ENCODE measurements at places on chromosomes 1 and 21. TPM values are rescaled to one million over a fixed set of nuclear protein-coding genes. Genes with fewer than 3 reads are reported as not detected.

GRCh38 chr1:154568157-154568815, 708 bp downstream of the CHRNB2 start:
- no peak for DNase-seq

GRCh38 chr1:147169171-147169570, 3.1 kb downstream of the PRKAB2 start:
- no peak for DNase-seq

GRCh38 chr1:241997401-241997998, 1.4 kb downstream of the MAP1LC3C start:
- DNase-seq, result no peak

GRCh38 chr1:181094416-181095212, 6.1 kb downstream of the IER5 start:
- DNase-seq, result peak; percentile 66

DNA sequence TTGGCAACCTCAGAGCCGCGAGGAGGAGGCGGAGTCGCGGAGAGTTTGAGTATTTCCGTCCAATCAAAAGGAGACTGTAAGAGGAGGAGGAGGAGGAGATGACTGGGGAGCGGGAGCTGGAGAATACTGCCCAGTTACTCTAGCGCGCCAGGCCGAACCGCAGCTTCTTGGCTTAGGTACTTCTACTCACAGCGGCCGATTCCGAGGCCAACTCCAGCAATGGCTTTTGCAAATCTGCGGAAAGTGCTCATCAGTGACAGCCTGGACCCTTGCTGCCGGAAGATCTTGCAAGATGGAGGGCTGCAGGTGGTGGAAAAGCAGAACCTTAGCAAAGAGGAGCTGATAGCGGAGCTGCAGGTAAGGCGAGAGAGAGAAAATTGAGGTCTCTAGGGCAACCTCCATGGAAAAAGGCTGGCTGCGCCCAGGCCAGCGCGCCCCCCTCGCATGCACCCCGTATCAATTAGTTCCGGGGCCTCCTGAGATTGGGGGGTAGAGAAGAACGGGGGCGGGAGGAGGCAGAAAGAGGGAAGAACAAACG, at the start of gene PHGDH:
Gene PHGDH, plus strand, starts transcription at position 131 of the 538 bp plus-strand sequence. Its CDS starts 89 bp downstream, at position 220.
- peak; percentile 74 for DNase-seq

- no peak for DNase-seq
Measured at GRCh38 chr1:183097438-183098051, 74.3 kb downstream of the LAMC1 start.

DNA sequence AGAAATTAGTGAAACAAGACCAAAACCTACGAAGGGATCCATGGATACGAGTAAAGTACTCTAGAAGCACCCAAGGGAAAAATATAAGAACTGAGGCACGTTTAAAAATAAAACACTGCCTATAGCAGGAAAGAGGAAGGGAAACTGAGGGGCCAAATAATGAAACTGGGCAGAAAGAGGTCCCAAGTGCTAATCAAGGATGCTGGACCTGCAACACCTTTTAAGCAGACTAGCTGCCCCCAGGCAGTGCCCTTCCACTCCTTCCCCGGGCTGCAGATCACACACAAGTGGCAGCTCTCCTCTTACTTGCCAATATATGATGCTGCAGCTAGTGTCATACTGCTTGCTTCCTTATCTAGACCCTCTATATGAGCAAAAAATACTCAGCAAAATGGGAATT, 7.6 kb upstream of the OTUD7B start:
- no peak for DNase-seq

DNA sequence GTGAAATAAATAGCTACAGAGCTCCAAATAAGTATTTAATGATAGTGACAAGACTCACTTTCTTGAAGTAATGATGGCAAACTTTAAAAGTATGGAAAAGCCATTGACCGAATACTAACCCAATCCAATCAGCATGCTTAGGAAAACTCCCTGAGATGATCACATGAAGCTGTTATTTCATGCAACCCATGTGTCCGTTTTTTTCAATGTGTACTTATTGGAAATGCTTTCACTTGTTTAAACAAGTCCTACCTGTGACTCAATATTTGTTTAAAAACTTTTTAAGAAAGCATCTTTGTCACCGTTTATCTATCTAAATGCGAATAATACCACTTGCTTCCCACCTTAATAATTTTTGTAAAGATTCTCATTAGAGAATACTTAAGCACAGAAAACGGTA, 185.8 kb downstream of the NRIP1 start:
- no peak for DNase-seq

DNA sequence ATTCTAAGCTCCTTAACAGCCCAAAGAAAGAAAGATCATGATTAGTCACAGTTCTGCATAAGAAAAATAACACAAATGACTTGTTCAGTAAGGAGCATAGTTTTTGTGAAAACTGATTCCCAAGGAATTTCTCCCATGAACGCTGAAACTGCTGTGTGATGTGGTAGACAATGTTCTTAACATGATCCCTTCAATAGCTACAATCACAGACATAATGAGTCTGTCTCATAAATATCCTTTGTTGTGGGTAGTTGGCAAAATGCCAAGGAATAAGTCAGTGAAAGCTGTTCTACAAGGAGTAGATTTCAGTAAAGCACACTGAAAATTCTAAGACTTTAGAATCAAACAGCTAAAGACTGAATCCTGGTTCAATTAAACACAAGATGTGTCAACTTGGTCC, 404.8 kb downstream of the HLX start:
- no peak for DNase-seq

DNA sequence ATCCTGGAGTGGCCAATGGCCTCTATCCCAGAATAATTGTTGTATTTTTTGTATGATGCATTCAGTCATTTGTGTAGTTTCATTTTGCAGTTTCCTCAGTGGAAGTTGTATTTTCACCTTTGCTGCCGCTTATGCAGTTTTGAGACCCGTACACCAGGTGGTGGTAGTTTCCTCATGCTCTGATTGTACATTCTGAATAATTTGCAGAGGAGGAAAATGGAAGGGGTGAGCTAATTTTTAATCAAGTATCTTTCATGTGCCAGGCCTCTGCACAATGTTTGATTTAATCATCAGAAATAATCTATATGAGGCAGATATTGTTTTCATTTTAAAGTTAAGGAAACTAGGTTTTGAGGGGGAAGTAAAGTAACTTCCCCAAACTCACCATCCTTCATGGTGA, 29.5 kb downstream of the HLX start:
- DNase-seq, result no peak

DNA sequence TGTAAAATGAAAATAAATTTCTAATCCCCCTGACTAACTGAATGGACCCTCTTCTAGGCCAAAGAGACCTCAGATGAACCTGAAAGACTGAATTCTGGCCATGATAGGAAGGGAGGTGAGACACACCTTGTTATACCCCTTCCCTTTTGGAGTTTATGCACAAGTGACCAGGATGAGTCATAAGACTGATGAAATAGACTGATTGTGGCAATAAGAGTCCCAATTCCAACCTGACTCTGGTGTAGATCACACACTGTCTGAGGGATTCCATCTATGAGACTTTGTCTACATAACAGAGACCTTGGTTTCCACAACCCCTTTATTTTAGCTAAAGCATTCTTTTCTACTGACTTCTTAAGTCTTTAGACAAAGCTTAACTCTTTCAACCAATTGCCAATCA, 13.5 kb upstream of the OR2G2 start:
- DNase-seq, result no peak

- no peak for DNase-seq
Measured at GRCh38 chr1:32705516-32705915, 2.9 kb upstream of the SYNC start.

DNA sequence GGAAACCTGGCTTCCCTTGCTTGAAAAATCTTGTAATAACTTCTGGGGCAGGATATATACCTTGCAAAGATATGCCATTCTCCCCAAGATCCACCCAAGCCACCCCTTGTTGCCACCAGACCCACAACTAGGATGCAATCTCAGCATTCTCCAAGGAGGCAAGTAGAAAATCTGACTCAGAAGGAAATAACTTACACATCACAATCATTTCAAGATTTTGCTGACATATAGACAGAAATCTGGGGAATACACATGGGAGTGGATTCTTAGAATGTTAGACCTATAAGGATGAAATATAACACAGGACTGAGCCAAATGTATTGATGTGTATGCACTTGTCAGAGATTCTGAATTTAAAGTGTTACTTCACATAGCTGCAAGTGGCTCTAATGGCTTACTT, 14.8 kb upstream of the ZDHHC18 start:
- DNase-seq, result no peak

DNA sequence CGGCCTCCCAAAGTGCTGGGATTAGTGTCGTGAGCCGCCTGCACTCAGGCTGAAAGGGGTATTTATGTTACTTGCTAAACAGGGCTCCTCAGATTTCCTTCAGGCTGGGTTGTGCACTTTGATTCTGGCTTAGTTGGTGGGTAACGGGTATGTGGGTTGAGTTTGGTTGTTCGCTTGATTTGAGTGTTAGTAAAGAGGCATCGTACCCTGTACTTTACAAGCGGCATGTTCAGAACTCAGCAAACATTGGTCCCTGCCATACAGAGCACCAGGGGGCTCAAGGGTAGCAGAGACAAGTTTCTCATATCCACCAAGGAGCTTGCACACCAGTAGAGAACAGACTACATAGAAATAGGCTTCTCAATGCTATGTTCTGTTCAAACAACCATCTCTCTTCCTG, 147.8 kb downstream of the PGBD5 start:
- no peak for DNase-seq

DNA sequence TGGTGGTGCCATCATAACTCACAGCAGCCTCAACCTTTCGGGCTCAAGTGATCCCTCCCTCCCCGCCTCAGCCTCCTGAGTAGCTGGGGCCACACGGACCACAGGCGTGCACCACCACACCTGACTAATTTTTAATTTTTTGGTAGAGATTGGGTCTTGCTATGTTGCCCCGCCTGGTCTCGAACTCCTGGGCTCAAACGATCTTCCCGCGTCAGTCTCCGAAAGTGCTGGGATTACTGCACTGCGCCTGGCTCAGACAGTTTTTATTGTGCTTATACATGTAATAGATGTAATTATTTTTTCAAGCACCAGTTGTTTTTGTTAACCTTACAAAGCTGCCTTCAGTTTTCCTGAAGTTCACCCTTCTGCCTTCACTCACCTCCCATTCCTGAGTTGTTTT, 38.0 kb upstream of the HMGN1 start:
- no peak for DNase-seq

DNA sequence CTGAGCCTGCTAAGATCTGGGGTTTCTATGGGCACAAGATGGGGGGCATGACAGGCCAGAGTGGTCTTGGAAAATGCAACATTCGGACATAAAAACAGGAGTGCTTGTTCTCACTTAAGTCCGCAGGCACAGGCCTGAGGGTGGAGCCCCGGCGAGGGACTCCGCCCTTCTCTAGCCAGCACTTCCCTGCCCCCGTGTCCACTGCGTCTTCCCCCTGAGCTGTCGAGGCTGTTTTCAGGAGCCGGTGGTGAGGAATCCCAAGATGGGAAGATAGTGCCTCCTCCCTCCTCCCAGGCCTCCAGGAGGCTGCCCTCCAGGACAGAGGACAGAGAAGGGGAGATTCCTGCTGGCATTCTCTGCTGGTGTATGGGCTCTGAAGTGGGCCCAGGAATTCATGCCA, 105.2 kb downstream of the TLR5 start:
- DNase-seq, result no peak

DNA sequence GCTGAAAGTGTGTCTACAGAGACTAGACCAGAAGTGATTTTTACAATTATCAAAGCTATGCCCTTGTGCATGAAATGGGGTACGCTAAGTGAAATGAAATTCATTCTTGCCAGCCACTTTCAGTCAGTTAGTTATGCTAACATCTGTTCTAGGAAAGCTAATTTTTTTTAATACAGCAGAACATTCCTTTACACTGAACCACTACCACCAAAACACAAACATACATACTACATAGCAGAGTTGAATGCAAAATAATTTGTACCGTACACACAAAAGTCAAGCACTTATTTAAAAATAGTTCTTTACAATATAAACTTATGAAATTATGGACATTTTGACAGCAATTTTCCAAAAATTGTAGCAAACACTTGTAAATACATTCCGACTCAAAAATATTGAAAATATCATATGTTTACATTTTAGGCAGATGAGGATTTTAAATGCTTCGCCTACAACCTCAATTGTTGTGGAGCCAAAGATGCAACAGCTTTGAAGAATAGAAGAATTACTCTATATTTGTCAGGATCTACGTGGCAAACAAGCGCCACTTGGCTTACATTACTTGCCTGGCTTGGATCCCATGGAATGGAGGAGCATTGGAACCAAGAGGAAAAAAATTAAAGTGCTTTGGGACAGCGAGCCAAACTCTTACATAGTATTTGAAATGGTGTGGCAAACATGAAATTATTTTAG, 30.6 kb downstream of the WLS start:
- no peak for DNase-seq

DNA sequence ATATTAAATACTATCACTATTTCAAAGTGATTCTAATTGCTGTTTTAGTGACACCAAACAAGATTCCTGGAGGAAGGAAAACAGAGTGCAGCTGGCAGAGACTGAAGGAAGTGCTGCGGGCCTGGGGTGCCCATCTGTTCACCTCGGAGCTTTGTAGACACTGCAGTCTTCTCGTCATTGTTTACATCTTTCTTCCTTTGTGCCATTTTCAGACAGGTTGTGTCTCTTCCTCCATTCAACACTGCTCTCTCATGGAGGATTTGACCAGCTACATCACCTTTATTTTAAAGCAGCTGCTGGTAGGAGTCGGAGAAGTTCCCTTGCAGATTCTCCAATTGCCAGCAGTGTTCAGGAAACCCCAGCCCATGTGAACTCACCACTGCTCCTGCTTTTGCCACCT, 37.3 kb downstream of the ABCA4 start:
- no peak for DNase-seq

DNA sequence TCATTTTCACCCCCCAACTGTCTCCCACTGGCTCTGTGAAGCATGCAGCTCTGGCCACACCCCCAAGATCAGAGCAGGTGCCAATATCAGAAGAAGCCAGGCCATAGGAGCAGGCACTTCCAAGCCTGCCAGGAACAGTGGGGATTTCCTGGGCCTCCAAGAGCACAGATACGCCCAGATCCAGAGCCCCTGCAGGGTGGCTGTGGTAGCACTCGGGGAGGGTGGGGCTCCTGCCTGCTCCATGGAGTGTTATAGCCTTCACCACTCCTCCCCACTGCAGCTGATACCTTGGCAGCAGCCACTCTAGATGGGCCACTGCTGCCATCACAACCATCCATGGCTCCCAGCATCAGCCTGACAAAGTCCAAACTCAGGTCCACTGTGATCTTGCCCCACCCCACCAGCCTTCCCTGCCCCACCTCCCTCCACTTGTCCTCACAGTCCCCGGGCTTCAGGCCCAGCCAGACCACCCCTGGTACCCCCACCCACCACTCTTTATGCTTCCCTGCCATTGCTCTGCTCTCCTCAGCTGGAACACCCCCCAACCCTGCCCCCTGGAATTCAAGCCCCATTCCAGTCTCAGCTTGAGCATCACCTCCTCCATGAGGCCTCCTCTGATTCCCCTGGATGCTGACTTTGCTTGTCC, 448.3 kb downstream of the MATN1 start:
- no peak for DNase-seq

GRCh38 chr1:61337441-61337951, 255.1 kb downstream of the NFIA start:
- no peak for DNase-seq

- DNase-seq, result no peak
Measured at GRCh38 chr21:36749935-36750575, 51.1 kb downstream of the SIM2 start.

The SH2D1B gene
- total RNA-seq, result 0.21 TPM

The KDF1 gene
- 1.9 TPM for total RNA-seq

The SLAMF6 gene
- total RNA-seq, result 3.8 TPM

The PRR9 gene
- not detected for total RNA-seq

The POU3F1 gene
- not detected for total RNA-seq

The TFAP2E gene
- 3.6 TPM for total RNA-seq

The KCNJ15 gene
- 0.21 TPM for total RNA-seq

The RAB25 gene
- total RNA-seq, result 5.5 TPM

The SPRR2E gene
- not detected for total RNA-seq

The C1orf94 gene
- total RNA-seq, result not detected

The BATF3 gene
- 3.0 TPM for total RNA-seq

The SLC45A3 gene
- 4.1 TPM for total RNA-seq
